Spinal cord (tissue), 10 donors: ENCODE measurements at places on chromosomes 7 and 10. TPM values are rescaled to one million over a fixed set of nuclear protein-coding genes. Genes with fewer than 3 reads are reported as not detected.

Gene CPA2
- polyA plus RNA-seq = 0.35 TPM

Gene RADIL
- 23.7 TPM for polyA plus RNA-seq

Gene CYP2E1
- polyA plus RNA-seq = 18.1 TPM

GRCh38 chr10:132306864-132307751 lies 642 bp downstream of the STK32C start:
- no peak overlapping the region for H3K27ac ChIP-seq
- peak overlapping the region; percentile 45 for H3K4me3 ChIP-seq
- DNase-seq = no peak
- H3K27me3 ChIP-seq = no peaks in the 10 kb centered on the region
- H3K36me3 ChIP-seq = peaks cover 11% of the 10 kb centered on the region
